ENCODE measurements at places on chromosomes 3 and 15. TPM values are rescaled to one million over a fixed set of nuclear protein-coding genes. Genes with fewer than 3 reads are reported as not detected.
A peak's percentile ranks its signal among the peaks of the same experiment; 100 is the strongest.

The NR2E3 gene
- total RNA-seq: 0.62 TPM

The ATP6V1A gene
- 87.3 TPM for total RNA-seq

The C3orf85 gene
- not detected for total RNA-seq

DNA sequence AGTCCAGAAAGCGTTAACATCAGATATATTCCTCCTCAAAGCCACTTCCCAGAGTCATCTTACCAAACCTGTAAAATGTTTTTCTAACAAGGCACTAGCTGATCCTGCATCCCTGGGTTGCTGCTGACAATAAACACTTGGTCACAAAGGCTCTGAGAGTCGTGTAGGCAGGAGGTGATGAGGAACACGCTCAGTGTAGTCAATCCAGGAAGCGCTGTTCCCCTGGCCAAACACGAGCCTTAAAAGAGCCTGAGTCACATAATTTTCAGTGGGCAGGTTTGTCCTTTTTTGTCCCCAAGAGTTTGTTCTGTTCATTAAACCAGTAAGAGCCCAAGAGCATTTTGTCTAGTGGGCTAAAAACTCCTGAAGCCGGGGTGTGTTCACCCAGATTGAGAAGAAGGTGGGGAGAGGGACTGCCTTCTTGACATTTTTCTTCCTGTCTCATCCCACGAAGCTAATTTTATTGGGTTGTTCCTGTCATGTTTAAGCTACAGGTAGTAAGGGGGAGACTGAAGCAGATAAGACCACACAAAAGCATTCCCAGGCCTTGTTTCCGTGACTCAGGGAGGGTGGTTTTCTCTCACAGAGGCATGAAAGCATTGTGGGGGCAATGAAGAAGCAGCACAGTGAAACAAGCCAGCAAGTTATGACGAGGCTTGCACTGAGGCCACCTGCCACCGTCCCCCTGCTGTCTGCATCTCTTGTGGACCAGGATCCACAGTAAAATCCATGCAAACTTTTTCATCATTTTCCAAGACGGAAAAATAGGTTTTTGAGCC, 73.7 kb downstream of the FOXB1 start:
- no peaks in the 10 kb centered on the region for H3K36me3 ChIP-seq
- H3K4me3 ChIP-seq: no peak overlapping the region
- DNase-seq: peak; percentile 28
- peaks cover 46% of the 10 kb centered on the region for H3K4me1 ChIP-seq

GRCh38 chr3:196638861-196639482, 522 bp upstream of the NRROS start:
- peaks cover 18% of the 10 kb centered on the region for H3K27me3 ChIP-seq
- peak overlapping the region; percentile 57 for H3K4me3 ChIP-seq
- H3K27ac ChIP-seq: 0 out of 2 replicates have a peak overlapping the region, but pooled peaks have one; percentile 59
- H3K4me1 ChIP-seq: peaks cover 10% of the 10 kb centered on the region

GRCh38 chr3:185270956-185271332, 17.1 kb upstream of the EHHADH start:
- DNase-seq: no peak
- no peak overlapping the region for H3K27ac ChIP-seq
- no peaks in the 10 kb centered on the region for H3K27me3 ChIP-seq
- no peaks in the 10 kb centered on the region for H3K4me1 ChIP-seq

GRCh38 chr3:28726840-28727239, 378.2 kb upstream of the AZI2 start:
- H3K4me1 ChIP-seq: no peaks in the 10 kb centered on the region
- H3K4me3 ChIP-seq: no peak overlapping the region
- H3K36me3 ChIP-seq: no peaks in the 10 kb centered on the region
- no peak overlapping the region for H3K27ac ChIP-seq

DNA sequence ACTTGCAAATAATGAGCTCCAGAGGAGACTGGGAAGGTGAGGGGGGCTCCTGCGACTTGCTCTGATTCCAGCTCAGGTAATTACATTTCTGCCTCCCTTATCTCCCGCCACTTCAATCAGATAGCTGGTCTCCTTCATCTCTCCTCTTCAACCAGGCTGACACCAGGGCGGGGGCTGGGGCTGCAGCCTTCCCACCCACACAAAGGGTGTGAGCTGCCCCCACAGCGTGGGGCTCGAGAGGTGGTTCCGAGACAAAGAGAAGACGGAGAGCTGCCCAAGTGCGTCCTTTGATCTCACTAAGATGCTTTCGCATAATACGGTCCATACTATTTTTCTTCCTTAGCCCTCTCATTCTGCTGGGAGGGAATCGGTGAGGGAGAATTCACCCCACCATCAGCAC, 139.7 kb downstream of the NSMCE3 start:
- DNase-seq: no peak
- H3K27ac ChIP-seq: no peak overlapping the region
- no peaks in the 10 kb centered on the region for H3K36me3 ChIP-seq
- H3K4me3 ChIP-seq: no peak overlapping the region

DNA sequence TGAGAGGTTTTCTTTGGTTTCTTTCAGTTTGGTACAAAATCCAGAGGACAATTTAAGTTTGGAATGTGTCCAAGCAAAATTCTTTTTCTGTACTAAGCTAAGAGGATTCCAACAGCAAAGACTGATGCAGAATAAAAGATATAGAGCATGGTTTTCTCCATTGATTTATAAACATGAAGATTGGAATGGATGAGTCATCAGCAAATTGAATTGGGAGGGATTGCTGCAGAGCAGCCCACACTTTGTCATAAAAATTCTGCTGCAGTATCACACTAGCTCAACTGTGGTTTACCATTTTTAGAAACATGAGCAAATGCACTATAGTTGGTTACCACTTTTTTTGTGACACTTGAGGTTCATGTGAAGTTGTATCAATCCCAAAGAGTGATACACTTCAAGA, 16.1 kb upstream of the LARP6 start:
- no peaks in the 10 kb centered on the region for H3K4me1 ChIP-seq
- DNase-seq: no peak
- H3K4me3 ChIP-seq: no peak overlapping the region

Measured in GM23338 (cell line).